ENCODE measurements at places on chromosomes 4 and X.

DNA sequence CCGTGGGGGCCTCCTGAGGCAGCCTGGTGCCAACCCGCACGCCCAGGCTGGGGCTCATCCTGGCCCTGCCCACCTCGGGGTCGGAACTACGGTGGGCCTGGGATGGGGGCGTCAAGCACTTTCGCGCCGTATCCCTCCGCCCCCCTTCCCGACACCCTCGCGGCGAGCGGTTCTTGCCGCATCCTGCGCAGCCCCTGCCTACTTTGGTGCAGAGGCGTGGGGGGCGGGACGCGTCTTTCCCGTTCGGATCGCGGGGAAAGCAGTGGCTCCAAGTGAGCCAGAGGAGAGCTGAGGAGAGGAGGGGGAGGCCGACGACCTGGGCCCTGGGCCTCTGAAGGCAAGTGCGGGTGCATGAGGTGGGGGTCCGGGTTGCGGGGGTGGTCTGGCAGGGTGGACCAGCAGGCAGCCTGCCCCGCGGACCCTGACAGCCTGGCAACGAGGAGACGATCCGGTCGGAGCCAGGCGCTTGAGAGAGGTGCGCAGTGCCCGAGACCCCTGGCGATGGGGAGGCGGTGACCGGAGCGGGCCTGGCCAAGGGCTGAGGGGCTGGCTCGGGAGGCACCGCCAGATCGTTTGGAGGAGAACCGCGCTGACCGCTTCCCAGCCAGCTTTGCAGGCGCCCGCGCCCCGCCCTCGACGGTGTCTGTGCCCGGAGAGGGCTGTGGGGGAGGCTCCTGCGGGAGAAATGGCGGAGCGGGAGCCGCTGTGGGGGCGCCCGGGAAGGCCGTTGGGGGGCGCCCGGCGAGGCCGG is at the start of gene GPRASP2:
Gene GPRASP2 (plus strand): TSS at position 233 of the 751 bp plus-strand sequence. CDS start 2,422 bp downstream, outside the sequence.
- DNase-seq: peak; percentile 28

DNA sequence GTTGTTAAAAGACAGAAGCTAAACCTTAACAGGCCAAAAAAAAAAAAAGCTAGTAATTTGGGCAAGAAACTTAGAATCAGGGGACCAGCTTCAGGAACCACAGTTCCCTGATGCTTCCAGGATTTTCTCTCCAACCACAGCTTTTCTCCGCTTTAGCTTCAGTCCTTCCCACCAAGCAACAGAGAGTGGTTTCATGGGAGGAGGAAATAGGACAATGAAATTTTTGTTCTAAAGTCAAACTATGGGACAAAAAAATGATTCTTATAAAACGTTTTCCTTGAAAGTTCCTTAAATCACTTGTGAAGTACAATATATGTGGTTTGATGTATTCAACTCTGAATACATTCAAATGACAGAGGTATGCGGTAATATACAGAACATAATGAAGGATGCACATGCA is 71.0 kb upstream of the DHX15 start:
- DNase-seq: no peak

GRCh38 chr4:26522478-26522877 is 32.2 kb upstream of the CCKAR start:
- no peak for DNase-seq

DNA sequence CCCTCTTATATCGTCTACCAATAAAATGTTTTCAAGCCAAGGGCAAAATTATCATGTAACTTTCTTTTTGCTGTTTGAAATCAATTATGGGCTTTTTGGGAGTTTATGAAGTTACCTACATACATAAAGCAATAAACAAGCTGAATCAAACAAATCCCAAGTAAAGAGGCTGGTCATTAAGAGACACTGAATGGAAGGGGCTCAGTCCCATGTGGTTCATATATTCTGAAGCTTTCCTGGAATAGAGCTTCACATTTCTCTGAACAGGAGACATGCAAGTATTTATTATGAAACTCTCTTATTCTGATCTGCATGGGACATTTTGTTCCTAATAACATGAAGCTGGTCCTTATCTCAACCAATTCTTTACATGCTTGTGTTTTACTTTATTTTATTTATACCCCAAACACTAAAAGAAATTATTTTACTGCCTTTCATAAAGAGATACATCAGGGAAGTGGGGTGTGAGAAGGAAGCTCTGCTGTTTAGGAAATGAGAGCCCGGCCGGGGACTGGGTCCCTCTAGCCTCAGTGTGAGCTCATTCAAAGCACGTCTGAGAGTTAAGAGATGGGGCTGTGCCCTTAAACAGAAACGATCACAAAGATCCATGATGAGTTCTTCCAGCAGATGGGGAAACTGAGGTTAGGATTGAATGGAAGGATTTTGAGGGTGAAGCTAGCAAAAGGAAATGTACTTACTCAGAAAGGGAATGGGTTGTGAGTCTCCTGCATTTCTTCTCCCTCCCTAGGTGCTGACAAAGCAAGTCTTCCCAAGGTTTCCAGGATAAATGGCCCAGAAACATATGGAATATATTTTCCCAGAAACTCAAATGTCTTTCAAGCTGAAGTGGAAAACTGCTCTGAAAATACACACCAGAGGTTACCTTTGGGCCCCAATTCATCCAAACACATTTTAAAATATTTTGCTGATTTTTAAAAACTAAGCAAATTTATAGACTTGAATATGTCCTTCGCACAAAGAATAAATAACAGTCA is 93.1 kb upstream of the LNX1 start:
- no peak for DNase-seq

- peak; percentile 67 for DNase-seq
These were observed 15.1 kb upstream of the NKX3-2 start for GRCh38 chr4:13559413-13559812.
